Spinal cord (tissue), 10 donors: ENCODE measurements at places on chromosomes 13 and 19.

- H3K36me3 ChIP-seq = no peaks in the 10 kb centered on the region
- H3K27ac ChIP-seq = no peak overlapping the region
- no peaks in the 10 kb centered on the region for H3K27me3 ChIP-seq
- H3K4me3 ChIP-seq = no peak overlapping the region
Measured at GRCh38 chr13:44470638-44471562, 97.3 kb downstream of the SERP2 start.

- peaks cover 77% of the 10 kb centered on the region for H3K4me1 ChIP-seq
- no peak for DNase-seq
- H3K4me3 ChIP-seq = peak overlapping the region; percentile 75
- H3K27me3 ChIP-seq = no peaks in the 10 kb centered on the region
- H3K27ac ChIP-seq = peak overlapping the region; percentile 97
Measured at GRCh38 chr19:48635966-48636858, 967 bp downstream of the DBP start.

DNA sequence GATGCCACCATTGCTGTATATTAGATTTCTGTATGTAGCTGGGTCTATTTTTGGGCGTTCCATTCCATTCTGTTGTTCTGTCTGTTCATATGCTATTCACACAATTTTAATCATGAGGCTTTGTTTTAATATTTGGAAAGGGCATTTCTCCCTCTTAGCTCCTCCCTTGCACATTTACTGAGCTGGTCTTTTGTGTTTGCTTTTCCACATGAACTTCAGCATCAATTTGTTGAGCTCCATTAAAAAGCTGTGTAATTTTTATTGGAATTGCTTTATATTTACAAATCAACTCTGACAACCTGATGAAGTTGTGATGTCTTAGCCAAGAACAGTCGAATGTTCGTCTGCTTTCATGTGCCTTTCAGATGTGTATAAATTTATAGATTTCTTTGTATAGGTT lies 14.0 kb downstream of the WASF3 start:
- no peak overlapping the region for H3K27ac ChIP-seq
- H3K36me3 ChIP-seq = no peaks in the 10 kb centered on the region
- no peaks in the 10 kb centered on the region for H3K4me1 ChIP-seq

GRCh38 chr19:10325732-10326131 lies 7.6 kb downstream of the RAVER1 start:
- no peak for DNase-seq
- H3K27ac ChIP-seq = no peak overlapping the region
- H3K4me3 ChIP-seq = no peak overlapping the region
- H3K27me3 ChIP-seq = no peaks in the 10 kb centered on the region

- no peak overlapping the region for H3K4me3 ChIP-seq
- peaks cover 20% of the 10 kb centered on the region for H3K36me3 ChIP-seq
- H3K27ac ChIP-seq = no peak overlapping the region
- DNase-seq = no peak
- no peaks in the 10 kb centered on the region for H3K4me1 ChIP-seq
Measured at GRCh38 chr13:20729633-20730585, 26.4 kb downstream of the IL17D start.

- peaks cover 87% of the 10 kb centered on the region for H3K36me3 ChIP-seq
- no peak for DNase-seq
- no peak overlapping the region for H3K4me3 ChIP-seq
- H3K4me1 ChIP-seq = peaks cover 43% of the 10 kb centered on the region
Measured at GRCh38 chr19:15401397-15401710, 17.4 kb downstream of the AKAP8L start.

DNA sequence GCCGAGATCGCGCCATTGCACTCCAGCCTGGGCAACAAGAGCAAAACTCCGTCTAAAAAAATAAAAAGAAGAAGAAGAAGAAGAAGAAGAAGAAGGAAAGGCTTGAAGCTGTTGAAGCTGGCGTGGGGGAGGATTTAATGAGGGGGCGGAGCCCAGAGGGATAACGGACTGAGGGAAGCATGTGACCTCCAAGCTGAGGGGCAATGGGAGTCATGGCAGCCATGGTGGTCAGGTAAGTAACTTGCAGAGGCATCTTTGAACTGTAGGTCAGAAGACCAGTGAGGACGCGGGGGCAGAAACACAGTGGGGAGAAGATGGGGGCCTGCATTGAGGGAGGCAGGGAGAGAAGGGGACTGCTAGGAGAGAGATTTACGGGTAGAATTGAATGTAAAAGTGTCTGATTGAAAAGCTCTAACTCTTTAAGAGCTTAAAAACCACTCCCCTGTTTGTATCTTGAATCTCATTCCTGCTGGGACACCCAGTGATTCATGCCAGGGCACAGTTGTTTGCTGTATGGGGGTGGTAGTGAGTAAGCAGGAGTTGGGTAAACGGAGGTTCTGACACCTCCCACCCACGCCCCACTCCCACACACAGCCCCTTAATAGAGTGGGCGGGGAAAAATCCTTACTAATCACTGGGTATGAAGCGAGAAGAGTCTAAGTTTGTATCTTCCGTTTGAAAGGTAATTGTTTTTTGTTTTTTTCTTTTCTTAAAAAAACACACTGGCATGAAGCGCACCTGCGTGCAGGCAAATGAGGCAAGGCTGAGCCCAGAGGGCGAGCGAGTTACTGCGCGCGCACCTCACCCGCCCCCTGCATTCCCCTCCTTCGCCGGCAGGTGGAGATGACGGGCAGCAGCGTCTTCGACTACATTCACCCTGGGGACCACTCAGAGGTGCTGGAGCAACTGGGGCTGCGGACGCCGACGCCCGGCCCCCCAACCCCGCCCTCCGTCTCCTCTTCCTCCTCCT lies 13.0 kb downstream of the TMEM160 start:
- H3K4me1 ChIP-seq = peaks cover 23% of the 10 kb centered on the region
- peaks cover 13% of the 10 kb centered on the region for H3K36me3 ChIP-seq
- peak overlapping the region; percentile 57 for H3K4me3 ChIP-seq
- peak; percentile 94 for DNase-seq
